ENCODE measurements at places on chromosomes 7 and 10.

GRCh38 chr7:27916372-27916771 is 176.4 kb downstream of the TAX1BP1 start:
- no peak for DNase-seq

DNA sequence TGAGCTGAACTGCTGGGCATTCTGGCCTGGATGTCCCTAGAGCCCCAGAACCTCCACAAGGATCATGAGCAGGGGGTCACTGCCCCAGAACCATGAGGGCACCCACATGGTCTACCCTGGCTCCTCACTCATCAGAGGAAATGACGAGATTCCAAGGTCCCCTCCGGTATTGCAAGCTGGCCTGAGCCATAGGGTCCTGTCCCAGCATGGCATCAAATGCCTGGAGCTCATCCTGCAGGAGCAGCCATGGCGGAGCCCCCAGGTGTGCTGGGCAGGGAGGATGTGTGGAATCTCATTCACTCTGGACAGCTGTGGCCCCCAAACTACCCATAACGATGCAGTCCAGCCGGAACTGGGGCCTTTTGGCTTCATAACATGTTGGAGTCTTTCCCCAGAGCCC is 66.6 kb upstream of the ANTXRL start:
- DNase-seq = no peak

- no peak for DNase-seq
Measured at GRCh38 chr7:156932006-156932405, 17.5 kb upstream of the NOM1 start.

DNA sequence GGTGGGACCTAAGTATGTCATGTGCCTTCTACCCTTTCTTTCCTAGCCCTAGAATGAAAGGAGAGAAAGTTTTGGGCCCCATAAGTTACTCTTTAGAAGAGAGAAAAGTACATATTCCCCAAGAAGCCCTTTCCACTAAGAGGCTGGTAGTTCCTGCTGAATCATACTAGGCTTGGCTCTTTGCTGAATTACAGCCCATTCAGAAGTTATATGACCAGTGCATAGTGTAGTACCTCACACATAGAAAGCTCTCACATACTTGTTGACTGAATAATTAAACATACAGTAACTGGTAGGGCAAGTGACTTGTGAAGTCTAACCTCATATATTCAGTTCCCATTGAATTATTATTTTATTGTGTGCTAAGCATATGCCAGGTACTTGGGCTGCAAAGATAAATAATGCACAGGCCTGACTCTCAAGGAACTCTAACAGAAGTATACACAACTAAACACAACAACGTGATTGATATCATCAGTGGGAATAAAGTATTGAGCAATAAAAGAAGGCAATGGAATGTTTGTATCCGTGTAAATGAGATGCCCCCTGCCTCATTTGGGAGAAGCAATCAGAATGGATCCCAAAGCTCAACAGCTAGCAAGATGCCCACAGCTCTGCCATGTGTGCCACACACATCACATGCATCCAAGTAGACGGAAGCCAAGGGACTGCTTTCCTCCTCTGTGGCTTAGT is 38.9 kb upstream of the UBN2 start:
- DNase-seq = no peak

DNA sequence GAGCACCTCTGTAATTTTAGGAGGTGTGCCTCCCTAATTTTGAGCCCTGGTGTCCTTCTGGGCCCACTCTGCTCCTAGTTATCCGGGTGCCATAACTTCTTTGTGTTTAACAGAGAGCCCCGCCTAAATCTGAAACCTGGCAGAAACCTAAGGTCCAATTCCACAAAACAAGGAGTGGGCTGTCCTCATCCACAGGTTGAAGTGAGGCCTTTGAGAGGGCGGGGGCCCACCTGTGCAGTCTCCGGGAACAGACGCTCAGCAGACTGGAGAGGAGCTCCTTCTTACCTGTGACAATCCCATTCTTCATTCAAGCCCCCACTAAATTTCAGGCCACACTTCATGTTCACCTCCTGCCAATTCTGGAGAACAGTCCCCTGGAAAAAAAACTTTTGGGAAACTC is 10.9 kb downstream of the TMEM72 start:
- no peak for DNase-seq

DNA sequence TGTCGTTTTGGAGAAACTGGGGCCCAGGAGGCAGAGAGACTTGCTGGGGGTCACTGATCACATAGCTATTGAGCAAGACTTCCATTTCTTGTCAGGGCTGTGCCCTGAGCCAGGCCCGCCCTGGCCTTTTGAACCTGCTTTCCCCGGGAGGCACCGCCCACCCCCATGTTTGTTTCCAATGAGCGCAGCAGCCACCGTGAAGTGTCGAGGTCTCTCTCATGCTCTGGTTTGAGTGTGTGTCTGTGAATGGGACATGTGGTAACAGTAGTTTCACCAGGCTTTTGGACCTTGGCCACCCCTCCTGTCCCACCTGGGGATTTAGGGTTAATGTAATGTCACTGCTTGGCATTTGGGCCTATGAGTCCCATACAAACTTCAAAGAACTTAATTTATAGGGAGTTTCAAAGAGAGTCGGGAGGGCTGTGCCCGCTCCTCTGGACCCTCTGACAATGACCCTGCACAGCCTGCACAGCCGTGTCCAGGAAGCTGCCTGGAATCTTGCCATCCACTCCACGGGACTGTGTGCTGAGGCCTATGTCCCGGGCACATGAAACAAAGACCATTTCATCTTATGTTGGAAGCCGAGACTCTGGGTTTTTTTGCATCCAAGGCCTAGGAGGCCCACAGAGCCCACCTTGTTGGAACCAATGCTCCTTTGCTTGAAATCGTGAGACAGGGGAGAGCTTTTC is 6.3 kb downstream of the PRF1 start:
- DNase-seq = no peak

DNA sequence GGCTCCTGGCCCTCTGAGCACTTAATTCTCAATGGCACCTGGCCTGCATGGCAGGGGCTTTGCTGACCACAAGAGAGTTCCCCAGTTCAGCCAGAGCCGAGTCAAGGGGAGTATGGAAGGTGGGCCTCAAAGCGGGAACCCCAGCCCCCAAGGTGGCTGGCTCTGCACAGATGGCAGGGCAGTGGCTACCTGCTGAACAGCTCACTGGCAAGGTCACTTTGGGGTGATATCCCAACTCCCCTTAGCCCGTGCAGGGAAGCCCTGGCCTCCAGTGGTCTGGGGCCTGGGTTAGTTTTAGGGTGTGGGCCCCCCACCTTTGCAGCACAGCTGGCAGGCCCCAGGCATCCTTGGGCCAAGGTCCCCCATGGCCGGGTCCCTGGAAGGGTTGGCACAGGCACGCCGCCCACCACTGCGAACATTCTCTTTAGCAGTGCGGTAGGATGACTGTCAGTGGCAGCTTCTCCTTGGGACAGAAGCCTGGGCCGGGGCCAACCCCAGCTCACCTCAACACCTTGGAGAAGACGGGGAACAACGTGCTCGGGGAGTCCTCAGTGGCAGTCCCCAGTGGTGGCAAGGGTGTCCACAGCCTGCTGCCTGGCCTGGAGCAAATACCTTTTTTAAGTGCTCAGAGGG is 36.8 kb downstream of the PPIF start:
- no peak for DNase-seq

GRCh38 chr10:113993489-113993991 is 50.1 kb upstream of the ADRB1 start:
- no peak for DNase-seq

DNA sequence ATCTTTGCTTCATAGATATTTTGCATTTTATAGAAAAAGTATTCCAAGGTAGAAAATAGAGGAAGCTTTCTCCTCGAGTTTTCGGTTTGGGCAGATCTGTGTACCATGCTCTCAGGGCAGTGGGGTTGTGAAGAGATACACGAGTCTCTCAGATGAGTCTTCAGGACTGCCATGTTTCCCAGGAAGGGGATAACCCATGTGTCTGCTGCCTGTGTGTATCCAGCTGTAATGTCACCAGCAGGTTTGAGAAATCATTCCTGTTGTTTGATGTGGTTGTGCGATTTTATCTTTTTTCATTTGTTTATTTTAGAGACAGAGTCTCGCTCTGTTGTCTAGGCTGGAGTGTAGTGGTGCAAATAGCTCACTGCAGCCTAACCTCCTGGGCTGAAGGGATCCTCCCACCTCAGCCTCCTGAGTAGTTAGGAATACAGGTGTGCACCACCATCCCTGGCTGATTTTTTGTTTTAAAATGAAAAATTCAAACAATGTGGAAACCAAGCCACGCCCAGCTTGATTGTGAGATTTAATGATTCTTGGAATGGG is 48.9 kb downstream of the SNX10 start:
- DNase-seq = no peak

DNA sequence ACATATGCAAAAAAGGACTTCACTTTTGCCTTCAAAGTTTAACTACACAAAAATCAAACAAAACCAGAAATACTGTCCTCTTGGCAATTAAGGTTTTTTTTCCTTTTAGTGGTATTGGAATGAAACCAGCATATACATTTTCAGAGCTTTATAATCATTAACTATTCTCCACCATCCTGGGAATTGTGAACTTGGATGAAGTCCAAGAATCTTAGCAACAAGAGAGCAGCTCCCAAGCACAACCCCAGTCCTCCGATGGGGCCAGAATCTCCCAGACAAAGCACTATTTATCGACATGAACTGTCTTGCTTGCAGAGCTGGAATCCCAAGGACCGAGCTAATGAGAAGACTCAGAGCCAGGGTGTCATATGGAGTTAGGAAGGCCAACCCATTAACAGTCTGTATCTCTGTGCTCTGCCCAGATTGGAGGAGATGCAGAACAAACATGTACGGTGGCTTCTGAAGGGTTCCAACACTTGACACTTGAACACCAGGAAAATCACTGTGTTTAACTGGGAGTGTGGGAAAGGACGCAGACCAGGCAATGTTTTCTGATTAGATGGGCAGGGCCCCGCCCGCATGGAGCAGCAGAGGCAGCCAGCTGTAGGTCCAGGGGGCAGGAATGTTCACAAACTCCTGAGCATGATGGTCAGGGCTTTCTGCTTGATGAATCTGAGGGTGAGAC is 35.5 kb downstream of the PPP1R3C start:
- DNase-seq = no peak

- no peak for DNase-seq
Measured at GRCh38 chr10:95758351-95759025, 2.5 kb downstream of the ENTPD1 start.

- no peak for DNase-seq
Measured at GRCh38 chr7:104938741-104939390, 75.1 kb upstream of the KMT2E start.

GRCh38 chr7:49119706-49120105 is 195.4 kb downstream of the CDC14C start:
- DNase-seq = no peak

GRCh38 chr10:97384156-97384555 is 17.0 kb downstream of the RRP12 start:
- no peak for DNase-seq

GRCh38 chr7:41881331-41882130 is 178.6 kb upstream of the INHBA start:
- peak; percentile 63 for DNase-seq

DNA sequence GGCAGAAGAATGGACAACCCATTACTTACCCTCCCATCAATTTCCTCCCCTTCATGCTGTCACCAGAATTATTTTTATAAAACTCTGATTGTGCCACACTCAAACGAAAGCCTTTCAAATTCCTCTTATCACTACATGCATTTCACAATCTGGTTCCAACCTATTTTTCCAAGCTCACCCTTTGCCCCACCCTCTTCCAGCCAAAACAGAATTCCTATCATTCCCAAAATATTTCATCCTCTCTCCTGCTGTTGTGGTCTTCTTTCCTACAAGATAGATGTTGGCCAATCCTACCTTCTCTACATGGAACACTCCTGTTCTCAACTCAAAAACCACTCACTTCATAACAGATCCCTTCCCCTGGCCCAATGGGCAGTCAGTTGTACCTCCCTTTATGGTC is 111.5 kb downstream of the ELAPOR2 start:
- no peak for DNase-seq

- no peak for DNase-seq
Measured at GRCh38 chr7:10779465-10780399, 193.9 kb upstream of the PHF14 start.

Measured in stimulated activated CD4-positive, alpha-beta T cell treated with anti-CD3 and anti-CD28 coated beads, Interleukin-12 subunit alpha, Interleukin-12 subunit beta, amount 100 ng/mL, for 4 hours (primary cell).